ENCODE measurements at places on chromosomes 6 and 20.

- DNase-seq = peak; percentile 30
Observed at GRCh38 chr6:153312634-153313033, 181.6 kb upstream of the RGS17 start.

GRCh38 chr6:15324427-15324985, 78.6 kb downstream of the JARID2 start:
- DNase-seq = no peak

GRCh38 chr6:150142097-150142669, 661 bp upstream of the PPP1R14C start:
- peak; percentile 19 for DNase-seq

DNA sequence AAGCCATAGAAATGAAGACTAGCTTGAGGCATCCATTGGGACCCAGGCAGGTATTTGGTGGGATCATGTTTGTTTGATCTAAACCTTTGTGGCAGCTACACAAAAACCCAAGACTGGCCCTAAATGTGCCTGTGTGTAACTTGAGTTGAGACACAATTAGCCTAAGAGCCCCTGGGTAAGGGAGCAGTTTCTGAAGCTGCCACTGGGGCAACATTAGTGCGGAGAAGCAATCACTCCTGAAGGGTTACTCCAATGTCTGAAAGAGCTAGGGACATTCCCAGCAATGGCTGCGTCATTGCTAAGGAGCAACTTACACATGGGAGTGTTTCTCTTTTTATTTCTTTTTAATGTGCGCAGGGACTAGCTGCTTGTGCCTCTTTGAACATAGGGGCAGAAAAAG, 67.9 kb upstream of the EEF1E1 start:
- DNase-seq = no peak

- no peak for DNase-seq
Observed at GRCh38 chr6:149766156-149766769, 16.7 kb downstream of the PCMT1 start.

- no peak for DNase-seq
Observed at GRCh38 chr20:60313614-60314013, 355.4 kb downstream of the CDH26 start.

DNA sequence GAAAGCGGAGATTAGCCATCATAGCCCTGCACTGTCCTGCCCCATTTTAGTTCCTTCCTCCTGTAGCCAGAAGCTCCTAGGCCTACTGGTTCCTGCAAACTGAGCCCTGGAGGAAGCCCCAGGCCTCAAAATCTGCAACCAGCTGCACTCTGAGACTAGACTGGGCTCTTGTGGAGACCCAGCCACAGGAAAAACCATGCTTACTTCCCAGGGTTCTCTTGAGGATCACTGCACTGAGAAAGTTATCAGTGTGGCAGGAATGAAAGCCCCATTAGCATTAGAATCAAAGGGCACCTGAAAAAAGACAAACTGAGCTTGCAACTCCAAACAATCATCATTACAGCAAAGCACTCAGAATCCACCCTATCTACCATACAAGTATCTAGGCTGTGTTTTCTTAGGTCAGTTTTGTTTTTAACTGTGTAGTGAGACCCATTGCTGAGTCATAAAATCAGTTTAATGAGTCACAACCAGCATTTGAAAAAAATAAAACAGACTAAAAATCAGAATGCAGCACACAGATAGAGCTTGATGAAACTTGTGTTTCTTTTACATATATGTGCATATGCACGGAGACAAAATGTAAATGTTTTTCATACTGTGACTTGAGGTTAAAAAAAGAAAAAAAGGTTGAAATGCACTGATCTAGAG, 91.0 kb downstream of the UNC5CL start:
- no peak for DNase-seq

- no peak for DNase-seq
Observed at GRCh38 chr6:31836474-31837368, 9.2 kb downstream of the HSPA1B start.

- DNase-seq = peak; percentile 40
Observed at GRCh38 chr6:12289933-12290820, at the start of gene EDN1. TSS of gene EDN1 (plus strand) at chr6:12290361. CDS start at chr6:12290630, 269 bp downstream.

DNA sequence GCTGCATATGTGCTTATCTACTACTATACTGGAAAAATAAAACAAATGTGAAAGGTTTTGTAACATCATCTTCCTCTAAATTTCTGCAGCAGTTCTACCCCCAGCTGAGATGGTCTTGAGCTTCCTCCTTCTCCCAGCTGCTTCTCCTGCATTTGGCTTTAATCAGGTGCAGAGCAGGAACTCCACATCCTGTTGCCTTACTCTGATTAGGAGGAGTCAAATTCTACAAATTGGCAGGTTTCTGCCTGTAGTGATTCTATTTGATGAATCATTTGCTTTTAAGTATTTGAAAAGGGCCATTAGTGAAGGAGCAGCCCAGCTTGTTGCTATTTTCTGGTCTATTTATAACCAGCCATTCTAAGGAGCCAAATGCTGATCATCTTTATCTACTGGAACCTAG, 224.5 kb downstream of the GMDS start:
- peak; percentile 67 for DNase-seq

GRCh38 chr6:42295181-42295580, 77.5 kb upstream of the MRPS10 start:
- DNase-seq = no peak

GRCh38 chr6:47342824-47343223, 33.1 kb upstream of the TNFRSF21 start:
- no peak for DNase-seq

DNA sequence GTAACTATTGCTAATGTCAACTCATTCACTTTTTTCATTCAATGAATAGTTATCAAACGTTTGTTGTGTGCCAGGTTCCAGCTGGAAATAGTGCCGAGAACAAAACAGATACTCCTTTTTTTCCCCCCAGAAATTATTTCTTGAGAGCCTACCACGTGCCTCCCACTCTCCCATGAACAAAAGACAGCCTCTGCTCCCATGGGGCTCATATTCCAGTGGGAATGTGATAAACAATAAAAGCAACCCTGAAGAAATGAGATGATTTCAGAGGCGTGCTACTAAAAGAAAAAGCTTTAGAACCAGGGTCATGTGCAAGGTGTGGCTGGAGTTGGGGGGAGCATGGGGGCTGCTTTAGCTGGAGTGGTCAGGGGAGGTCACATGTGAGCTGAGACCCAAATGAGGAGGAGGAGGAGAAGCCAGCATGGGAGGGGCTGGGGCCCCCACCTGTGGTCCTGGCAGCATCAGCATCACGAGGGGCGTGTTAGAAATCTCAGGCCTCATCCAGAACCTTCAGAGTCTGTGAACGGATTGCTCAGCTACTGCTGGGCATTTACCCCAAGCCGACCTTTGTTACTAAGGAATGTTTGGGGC, 157.4 kb downstream of the EYA2 start:
- DNase-seq = peak; percentile 37

- DNase-seq = no peak
Observed at GRCh38 chr20:44218446-44218845, 7.9 kb upstream of the OSER1 start.

DNA sequence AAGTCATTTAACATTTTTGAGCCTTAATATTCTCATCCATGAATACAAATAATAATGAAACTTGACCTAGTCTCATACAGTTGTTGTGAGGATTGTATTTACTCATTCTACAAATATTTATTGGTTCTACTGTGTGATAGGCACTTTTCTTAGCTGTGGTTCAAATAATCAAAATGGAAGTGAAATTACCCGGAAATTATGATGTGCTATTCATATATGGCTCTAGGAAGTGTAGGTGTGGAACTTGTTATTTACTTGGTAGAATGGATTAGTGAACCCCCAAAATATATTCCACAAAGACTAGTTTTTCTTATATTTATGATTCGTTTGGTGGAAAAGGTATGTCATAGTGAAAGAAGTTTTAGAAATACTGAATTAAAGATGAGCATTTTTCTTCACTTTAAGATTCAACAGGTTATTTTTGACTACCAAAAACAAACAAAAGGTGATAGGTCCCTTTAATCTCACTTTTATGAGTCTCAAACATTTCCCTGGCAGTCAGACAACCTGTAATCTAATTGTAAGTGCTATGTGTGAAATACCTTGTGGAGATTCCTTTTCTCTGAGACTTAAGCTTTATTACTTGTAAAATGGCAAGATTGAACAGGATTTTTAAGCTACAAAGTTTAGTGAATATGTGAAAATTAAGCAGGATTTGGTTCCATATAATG, 77.8 kb downstream of the STXBP5 start:
- no peak for DNase-seq

DNA sequence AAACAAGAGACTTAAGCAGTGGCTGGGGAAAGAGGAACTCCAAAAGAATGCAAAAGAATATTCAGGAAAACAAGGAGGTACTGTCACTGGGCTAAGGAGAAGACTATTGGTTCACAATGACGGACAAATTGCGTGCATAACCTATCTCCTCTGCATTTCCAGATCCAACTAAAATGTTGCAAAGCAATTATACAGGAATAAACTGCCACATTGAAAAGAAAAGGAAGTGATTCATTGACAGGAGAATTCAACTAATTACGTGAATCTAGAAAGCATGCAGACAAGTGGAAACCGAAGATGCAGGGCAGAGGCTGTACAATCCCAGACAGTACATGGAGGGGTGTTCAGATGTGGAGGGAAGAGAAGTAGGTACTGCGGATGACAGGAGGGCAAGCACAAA, 152.8 kb upstream of the RIPOR2 start:
- no peak for DNase-seq

DNA sequence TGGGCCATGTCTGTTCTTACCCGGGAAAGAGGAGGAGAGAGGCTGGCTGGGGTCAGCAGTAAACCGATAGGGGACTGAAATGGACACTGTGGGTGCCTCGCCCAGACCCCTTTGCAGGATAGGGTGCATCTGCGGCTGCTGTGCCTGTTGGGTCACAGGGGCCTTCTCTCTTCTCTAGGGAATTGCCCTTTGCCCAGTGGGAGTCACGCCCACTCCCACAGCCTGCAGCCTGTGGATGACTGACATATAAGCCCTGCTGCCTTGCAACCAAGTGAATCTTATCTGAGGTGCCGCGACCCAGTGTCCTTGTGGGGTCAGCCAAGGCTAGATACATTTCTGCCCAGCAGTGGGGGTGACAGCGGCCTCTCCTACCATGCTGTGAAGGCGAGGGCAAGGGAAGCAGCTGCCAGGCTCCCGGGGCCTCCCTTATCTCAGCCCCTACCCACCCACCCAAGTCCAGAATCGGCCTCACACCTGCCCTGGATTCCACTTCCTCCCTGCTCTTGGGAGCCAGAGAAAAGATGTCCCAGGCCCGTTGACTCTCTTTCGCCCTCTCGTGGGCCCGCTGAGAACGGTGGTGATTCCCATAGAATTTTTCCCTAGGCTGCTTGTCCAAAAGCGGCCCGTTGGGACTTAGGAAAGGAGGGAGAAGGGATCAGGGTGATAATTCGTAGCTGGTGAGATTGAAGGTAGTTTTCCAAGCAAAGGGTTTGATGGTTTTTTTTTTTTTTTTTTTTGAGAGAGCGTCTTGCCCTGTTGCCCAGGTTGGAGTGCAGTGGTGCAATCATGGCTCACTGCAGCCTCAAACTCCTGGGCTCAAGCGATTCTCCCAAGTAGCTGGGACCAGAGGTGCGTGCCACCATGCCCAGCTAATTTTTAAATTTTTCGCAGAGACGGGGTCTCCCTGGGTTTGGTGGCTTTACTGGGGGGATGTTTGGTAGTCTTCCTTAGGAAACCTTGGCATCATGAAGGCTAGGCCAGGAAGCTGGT, 76.4 kb upstream of the RNF24 start:
- peak; percentile 46 for DNase-seq

DNA sequence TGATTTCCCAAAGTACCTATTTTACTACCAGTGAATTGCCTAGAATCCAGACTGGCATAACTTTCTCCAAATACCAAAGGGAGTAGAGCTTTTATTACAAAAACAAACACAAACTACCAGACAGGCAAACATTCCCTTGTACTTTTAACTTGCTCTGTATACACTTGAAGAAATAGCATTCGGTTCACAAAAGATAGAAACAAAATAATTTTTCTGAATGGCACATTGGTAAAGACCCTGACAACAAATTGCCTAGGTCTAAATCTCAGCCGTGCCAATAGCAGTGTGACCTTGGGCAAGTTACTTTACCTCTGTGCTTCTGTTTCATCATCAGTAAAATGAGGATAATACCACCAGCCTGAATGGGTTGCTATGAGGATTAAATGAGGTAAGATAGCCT, 15.9 kb downstream of the ARHGAP18 start:
- DNase-seq = no peak

GRCh38 chr20:36726168-36726567, 19.7 kb downstream of the NDRG3 start:
- DNase-seq = no peak

GRCh38 chr6:74113901-74114300, 417.9 kb downstream of the CD109 start:
- no peak for DNase-seq

GRCh38 chr6:43274127-43274915, 23.7 kb upstream of the SLC22A7 start:
- DNase-seq = no peak

GRCh38 chr6:34561227-34561530, 5.0 kb upstream of the SPDEF start:
- DNase-seq = no peak

GRCh38 chr6:41723530-41724227, 11.7 kb downstream of the TFEB start:
- DNase-seq = no peak

GRCh38 chr20:39899881-39900280, 789.2 kb downstream of the MAFB start:
- no peak for DNase-seq

- no peak for DNase-seq
Observed at GRCh38 chr20:42255821-42256220, 637.6 kb upstream of the CHD6 start.

- DNase-seq = no peak
Observed at GRCh38 chr20:3106658-3107463, 22.3 kb upstream of the AVP start.

DNA sequence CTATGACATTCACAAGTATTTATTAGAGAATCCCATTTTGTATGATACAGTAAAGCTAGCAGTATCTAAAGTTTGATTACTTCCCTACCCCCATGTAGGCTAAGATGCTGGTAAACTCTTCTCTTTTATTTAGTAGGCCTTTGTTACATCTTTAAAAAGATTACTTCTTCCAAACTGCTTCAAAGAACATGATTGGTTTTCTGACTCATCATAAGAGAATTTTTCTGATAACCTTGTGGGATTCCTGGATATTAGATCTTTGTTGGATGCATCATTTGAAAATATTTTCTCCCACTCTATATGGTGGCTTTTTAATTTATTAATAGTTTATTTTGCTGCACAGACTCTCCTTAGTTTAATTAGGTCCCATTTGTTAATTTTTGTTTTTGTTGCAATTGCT, 898.3 kb upstream of the ADGRB3 start:
- DNase-seq = no peak

GRCh38 chr6:84078335-84078734, 44.8 kb downstream of the MRAP2 start:
- DNase-seq = peak; percentile 6

- no peak for DNase-seq
Observed at GRCh38 chr6:27879837-27880236, 32.4 kb downstream of the OR2B2 start.

- peak; percentile 79 for DNase-seq
Observed at GRCh38 chr6:18503593-18504231, 116.6 kb downstream of the RNF144B start.

DNA sequence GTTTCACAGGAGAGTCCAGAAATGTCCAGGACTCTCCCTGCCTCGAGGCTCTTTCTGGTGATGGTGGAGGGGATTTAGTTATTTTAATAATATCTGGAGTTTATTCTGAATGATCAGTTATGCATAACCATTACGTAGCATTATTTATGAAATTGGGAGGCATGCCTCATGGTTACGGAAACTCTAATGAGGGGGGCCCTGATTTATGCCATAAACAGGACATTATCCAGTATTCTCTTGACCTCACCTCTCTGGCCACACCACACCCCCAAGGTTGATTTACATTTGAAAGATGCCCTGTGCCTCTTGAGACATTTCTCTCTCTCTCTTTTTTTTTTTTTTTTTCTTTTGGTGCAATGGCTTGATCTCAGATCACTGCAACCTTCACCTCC, 268.8 kb downstream of the TFAP2C start:
- no peak for DNase-seq

Data from NCI-H748 treated with DMSO at 0.1 percent for 48 hours (cell line).